ENCODE measurements at places on chromosomes 3 and 15.

DNA sequence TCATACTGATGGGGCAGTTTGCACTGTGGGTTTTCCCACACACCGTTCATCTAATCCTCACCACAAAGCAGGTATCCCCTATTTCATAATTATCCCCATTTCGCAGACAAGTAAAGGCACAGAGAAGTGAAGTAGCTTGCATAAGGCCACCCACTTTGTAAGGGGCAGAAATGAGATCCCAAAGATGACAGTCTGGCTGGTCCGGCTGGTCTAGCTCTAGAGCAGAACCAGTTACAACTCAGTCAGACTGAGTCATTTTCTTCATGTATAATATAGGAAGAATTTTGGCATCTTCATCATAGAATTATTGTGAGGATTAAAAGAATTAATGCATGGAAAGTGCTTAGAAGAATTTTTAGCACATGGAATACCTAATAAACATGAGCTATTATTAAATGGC is 10.6 kb downstream of the RBP1 start:
- no peak for DNase-seq

DNA sequence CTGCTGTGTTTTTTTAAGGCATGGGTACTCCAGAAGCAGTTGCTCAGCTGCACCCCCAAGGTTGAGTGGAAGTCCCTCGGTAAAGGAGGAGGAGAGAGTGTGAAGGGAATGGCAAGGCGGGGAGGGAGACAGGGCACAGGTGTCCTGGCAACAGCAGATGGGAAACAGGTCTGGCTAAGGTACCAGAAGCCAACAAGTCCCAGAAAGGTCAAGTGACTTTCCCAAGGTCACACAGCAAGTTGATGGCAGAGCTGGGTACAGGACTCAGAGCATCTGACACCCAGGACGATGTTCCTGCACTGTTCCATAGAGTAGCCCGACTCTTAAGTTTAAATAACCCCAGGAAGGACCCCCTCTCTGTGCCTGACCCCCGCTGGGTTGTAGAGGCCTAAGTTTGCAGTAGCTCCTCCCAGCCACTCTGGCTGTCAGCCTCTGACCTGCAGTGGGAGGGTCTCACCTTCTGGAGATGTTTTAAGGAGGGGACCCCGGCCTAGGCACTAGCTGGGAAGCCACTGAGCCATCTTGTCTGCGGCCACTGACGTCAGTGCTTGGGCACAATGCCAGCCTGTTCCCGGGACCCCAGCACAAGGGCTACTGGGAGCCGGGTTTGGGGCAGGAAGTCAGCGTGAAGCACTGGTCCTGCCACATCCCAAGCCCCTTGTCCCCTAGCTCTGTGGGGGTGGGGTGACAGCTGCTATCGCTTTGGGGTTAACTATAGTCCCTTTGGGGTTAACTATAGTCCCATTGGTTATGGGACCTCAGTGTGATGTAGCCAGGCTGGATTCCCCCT is 10.5 kb downstream of the CSK start:
- DNase-seq: no peak

GRCh38 chr15:73628976-73629797 is 4.0 kb downstream of the NPTN start:
- DNase-seq: no peak

- DNase-seq: no peak
These were observed 14.9 kb downstream of the NME9 start for GRCh38 chr3:138314751-138315150.

DNA sequence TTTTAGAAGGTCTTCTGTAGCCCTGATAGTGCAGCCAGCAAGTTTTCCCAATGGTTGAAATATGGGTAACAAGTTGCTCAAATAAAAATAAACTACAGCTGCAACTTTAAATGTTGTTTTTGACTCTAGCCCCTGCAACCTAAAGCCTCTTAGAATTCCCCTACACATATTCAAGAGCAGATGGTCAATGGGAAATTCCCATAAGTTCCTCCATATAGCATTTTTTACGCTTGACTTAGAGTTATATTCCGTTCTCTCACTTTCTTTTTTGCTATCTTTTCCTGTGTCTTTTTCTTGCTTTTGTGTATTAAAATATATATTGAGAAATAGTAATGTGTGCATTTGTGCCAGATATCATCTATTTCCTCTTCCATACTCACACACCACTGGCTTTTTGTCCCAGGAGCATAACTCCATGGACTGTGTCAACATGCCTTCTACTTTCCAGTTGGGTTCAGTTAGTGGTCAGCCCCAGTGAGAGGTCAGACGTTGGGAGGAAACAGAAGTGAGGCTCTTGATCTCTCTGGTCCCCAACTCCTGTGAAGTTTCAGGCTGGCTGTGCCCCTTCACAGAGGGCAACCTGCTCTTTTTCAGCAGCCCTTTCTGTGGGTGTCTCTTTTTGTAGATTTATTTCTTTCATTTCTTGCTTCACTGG is 63.3 kb upstream of the TP63 start:
- DNase-seq: no peak

- no peak for DNase-seq
These were observed 75.3 kb upstream of the BOC start for GRCh38 chr3:113136071-113136470.

DNA sequence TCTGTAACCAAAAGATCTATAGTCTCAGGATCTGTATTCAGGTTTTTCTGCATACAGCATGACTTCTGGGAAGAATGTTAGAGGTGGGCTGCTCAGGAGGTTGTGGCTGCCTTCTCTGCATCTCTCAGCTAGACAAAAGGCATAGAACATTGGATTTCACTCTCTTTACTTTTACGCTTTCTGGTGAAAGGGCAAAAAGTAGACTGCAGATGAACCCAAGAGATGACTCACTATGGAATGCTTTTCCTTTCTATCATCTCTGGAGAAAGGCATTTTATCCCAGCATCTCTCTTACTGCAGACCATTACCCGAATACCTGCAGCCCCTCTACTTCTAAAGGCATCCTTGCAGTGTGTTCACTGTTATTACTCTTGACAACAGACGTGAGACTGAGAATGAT is 222.2 kb downstream of the WNT5A start:
- DNase-seq: no peak

DNA sequence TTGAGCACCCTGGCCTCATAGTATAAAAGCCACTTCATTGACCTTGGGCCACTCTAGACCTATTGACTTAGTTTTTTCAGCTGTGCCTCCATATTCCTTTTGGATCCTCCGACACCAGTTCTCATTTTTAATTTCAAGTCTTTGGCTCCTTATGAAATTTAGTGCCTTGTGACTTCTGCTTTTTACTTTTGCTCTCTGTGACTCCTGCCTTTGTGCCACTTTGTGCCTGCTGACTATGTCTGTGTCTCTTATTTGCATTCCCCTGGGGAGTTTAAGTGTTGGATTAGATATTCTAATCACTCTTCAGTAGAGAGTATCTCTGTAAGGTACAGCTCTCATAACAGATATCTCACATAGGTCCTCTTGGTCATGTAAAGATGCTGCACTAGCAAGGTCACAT is 39.6 kb upstream of the GPR149 start:
- DNase-seq: no peak

DNA sequence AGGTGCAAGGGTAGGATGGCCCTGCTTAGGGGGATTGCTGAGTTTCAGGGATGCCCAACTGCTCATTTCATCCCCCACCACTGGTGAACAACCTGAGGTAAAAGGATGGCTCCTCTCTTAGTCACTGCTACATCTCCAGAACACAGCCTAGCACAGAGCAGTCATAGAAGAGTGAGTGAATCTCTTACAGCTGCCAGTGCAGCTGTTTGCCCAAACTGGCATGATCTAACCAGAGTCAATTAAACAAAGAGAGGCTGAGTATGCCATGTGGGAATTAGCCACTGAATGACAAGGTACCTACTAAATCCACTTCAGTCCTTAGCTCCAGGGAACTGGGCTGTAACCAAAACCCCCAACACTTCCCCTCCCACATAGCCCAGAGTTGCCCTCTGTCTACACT is 6.8 kb upstream of the NCKIPSD start:
- DNase-seq: no peak

- DNase-seq: no peak
These were observed 12.3 kb downstream of the NUDT16 start for GRCh38 chr3:131393868-131394267.

DNA sequence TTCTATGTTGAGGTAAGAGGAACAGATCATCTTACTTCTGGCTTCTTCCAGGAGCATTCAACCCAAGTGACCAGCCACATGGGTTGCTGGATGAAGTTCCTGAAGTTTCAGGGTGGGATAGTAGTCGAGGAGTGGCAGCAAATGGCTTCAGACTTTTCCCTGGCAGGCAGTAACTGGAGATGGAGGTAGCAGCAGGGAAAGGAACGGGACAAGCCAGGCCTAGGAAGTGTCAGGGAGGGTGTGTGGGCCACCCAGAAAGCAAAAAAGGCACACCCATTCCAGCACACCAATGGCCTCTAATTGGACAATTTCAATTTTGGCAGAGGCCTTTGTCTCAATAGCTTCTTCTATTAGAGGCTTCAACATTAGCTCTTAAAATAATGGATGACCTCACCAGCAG is 498.6 kb upstream of the ATP11B start:
- no peak for DNase-seq

- no peak for DNase-seq
These were observed 109.1 kb upstream of the LRIG1 start for GRCh38 chr3:66609660-66610561.

- DNase-seq: no peak
These were observed 32.4 kb upstream of the MTMR10 start for GRCh38 chr15:31023841-31024240.

DNA sequence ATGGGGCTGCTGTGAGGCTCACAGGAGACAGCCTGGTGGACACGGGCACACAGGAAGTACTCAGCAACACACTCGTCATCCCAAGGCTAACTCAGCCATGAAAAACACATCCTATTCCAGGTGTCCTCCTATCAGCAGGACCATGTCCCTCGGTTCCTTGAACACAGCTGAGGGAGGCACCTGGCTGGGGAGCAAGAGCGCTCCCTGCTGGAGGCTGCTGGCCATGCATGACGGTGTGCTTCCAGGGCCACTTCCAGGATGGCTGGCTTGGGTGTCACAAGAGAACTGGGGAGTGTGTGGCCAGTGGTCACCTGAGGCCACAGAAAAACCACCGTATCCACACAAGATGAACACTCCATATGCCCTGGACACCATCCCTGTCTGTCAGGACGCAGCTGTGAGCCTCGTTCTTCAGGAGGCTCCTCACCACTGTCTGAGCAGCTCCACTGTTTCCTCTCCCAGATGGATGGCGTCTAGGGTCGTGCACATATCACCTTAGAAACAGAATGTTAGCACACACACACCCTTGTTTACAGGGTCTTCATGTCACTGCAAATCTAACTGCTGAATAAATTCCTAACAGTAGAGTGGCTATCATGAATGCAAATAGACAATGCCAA is 31.0 kb downstream of the POC1A start:
- DNase-seq: no peak

DNA sequence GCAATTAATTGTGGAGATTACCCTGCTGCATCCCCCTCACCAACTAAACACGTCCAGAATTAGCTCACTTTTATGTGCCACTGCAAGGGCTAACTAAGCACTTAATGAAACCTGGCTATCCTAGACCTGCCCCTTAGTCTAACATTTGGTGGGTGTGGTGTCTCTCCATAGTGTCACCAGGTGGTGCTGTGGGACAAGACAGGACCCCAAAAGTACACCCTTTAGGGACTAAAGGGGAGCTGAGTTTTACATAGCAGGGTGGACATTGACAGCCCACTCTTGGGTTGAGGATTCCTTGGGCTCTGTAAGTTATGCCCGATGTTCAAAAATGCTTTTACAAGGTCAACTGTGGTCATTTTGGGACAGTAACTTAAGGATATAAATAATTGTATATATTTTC is 5.7 kb downstream of the DUT start:
- no peak for DNase-seq

GRCh38 chr3:184440151-184440550 is 60.3 kb downstream of the CHRD start:
- no peak for DNase-seq

DNA sequence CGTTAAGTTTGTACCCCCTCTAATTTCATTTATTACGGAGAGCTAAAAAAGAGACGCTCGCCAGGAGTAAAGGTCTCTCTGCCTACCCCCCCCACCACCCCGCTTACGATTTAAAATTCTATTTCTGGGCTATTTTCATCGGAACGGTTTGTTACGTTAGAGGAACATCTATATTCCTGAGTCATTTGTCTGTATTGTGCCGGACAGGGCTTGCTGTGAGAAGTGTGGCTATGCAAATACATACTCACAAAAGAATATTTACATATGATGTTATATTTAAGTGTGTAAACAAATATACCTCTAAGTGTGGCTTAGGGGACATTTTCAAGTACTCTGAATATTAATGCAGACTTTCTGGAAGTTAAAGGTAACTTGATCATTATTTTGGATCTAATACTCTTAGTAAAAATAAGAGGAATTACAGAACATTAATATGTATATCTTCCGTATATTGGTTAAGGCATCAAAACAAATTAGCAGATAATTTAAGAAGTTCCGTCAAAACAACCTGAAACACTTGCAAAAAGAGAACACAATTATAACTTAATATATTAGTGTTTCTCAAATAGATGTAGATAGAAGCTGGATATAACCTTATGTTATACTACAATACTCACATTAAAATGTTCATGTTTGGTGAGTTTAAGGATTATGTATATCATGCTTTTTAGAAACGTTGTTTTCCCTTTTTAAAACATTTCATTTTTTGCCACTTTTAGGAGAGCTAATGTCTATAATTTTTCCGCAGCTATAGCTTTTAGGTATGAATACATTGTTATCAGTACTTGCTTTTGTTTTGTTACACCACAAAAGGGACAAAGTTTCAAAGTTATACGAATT is 1.6 kb upstream of the SHOX2 start:
- no peak for DNase-seq

- DNase-seq: no peak
These were observed 21.3 kb downstream of the MEGF11 start for GRCh38 chr15:66232267-66232625.

DNA sequence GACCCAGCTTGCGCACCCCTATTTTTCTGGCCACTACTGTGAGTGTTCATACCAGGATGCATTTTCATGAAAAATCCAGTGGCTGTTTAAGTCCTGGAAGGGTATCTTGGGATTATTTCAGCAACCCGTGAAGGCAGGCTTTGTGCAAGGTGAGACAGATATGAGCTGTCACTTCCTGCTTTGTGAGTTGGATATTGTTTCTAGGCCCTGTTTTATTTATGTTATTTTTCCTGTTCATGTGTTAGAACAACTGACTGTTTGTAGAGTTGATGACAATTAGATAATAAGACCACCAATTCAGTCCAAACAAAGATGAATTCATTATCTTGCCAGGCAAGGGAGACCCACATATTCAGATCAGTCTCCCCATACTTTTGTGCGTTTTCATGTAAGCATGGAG is 42.5 kb downstream of the ZBTB38 start:
- DNase-seq: no peak

Data from NCI-H2107 (cell line).